ENCODE measurements at places on chromosomes 16 and 17. TPM values are rescaled to one million over a fixed set of nuclear protein-coding genes. Genes with fewer than 3 reads are reported as not detected.

- no peak for DNase-seq
- H3K4me3 ChIP-seq, result no peak overlapping the region
- H3K27ac ChIP-seq, result no peak overlapping the region
- H3K4me1 ChIP-seq, result no peaks in the 10 kb centered on the region
- H3K27me3 ChIP-seq, result no peaks in the 10 kb centered on the region
Observed at GRCh38 chr17:12907477-12907876, 110.3 kb downstream of the ELAC2 start.

- peaks cover 56% of the 10 kb centered on the region for H3K4me1 ChIP-seq
- H3K4me3 ChIP-seq, result peak overlapping the region; percentile 51
- H3K27ac ChIP-seq, result no peak overlapping the region
- H3K27me3 ChIP-seq, result no peaks in the 10 kb centered on the region
- peak; percentile 65 for DNase-seq
Observed at GRCh38 chr17:17700251-17700969, 19.2 kb downstream of the RAI1 start.

The RASL10B gene
- total RNA-seq, result not detected

DNA sequence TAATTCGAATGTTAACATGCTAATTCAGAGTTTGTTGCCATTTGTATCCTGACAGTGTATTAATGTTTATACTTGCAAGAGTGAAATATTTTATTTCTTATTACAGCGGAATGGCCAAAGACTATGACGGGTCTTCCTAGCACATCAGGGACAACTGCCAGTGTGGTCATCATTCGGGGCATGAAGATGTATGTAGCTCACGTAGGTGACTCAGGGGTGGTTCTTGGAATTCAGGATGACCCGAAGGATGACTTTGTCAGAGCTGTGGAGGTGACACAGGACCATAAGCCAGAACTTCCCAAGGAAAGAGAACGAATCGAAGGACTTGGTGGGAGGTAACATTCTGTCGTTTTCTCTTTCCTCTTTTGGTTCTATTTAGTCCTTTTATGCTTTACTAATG, 23.4 kb downstream of the PPM1D start:
- no peak for DNase-seq
- no peaks in the 10 kb centered on the region for H3K4me1 ChIP-seq
- H3K36me3 ChIP-seq, result no peaks in the 10 kb centered on the region
- no peak overlapping the region for H3K27ac ChIP-seq
- no peak overlapping the region for H3K4me3 ChIP-seq
- no peaks in the 10 kb centered on the region for H3K27me3 ChIP-seq

- DNase-seq, result no peak
- no peak overlapping the region for H3K27ac ChIP-seq
- no peaks in the 10 kb centered on the region for H3K36me3 ChIP-seq
- no peaks in the 10 kb centered on the region for H3K27me3 ChIP-seq
Observed at GRCh38 chr17:30576326-30576861, 99.2 kb downstream of the GOSR1 start.

- H3K4me1 ChIP-seq, result peaks cover 3% of the 10 kb centered on the region
- peak overlapping the region; percentile 40 for H3K4me3 ChIP-seq
- H3K36me3 ChIP-seq, result no peaks in the 10 kb centered on the region
- no peak overlapping the region for H3K27ac ChIP-seq
Observed at GRCh38 chr17:6654841-6655731, 3.5 kb downstream of the C17orf100 start.

The ARL5C gene
- total RNA-seq, result not detected
